ENCODE measurements at places on chromosomes 5 and 9.

- DNase-seq: no peak
Observed at GRCh38 chr9:131668057-131668438, 71.8 kb downstream of the RAPGEF1 start.

- no peak for DNase-seq
Observed at GRCh38 chr9:121772600-121773285, 121.3 kb downstream of the DAB2IP start.

DNA sequence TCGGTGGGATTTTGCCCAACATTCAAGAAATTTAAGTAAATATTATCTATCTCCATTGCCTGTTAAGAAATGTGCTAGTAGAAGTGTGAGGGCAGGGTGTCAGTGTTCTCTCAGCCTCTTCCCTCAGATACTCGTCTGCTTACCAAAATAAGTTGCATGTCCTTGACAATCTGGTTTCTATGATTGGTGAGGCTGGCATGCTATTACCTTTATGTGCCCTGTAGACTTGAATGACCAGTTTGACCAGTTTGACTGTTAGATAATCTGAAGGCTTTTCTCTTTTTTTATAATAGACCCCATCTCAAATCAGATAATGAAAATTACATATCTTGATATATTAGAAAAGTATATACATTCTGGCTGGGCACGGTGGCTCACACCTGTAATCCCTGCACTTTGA, 348 bp downstream of the CATSPER3 start:
- no peak for DNase-seq

- DNase-seq: no peak
Observed at GRCh38 chr5:150774145-150774544, 4.4 kb upstream of the SMIM3 start.
